Fibroblast of lung (primary cell): ENCODE measurements at places on chromosomes 5 and 9. TPM values are rescaled to one million over a fixed set of nuclear protein-coding genes. Genes with fewer than 3 reads are reported as not detected.

Gene IGIP
- 11.7 and 13.4 TPM in 2 replicates for total RNA-seq

Gene RNF208
- 0.26 and 0.33 TPM in 2 replicates for total RNA-seq

Gene SPATA31A3
- not detected in 2 replicates for total RNA-seq

Gene C1QTNF2
- 0.77 and 2.3 TPM in 2 replicates for total RNA-seq

Gene NR2F1
- total RNA-seq, result 63.7 and 90.8 TPM in 2 replicates

Gene ZNF484
- total RNA-seq, result 13.1 and 15.4 TPM in 2 replicates

Gene CARD9
- 1.0 and 3.3 TPM in 2 replicates for total RNA-seq

Gene CCL27
- 0.26 TPM in 1 of 2 replicates, not detected in the other for total RNA-seq

DNA sequence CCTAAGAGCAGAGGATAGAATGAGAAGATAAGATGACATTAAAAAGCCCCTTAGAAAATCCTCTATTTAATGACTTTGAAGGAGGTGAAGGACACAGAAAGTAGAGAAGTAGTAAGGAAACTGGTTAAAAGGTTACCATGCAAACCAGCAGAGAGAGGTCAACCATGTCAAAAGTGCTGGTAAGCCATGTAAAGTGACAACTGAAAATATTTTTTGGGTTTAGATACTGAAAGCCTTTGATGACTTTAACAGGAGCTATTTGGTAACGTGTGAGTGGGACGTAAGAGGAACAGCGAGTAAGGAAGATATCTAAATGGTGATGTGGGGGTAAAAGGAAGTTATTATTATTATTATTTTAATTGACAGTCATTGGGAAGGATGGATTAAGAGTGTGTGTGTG is 56.9 kb downstream of the MACIR start:
- no peak for DNase-seq

- no peak for DNase-seq
Observed at GRCh38 chr5:159671886-159672285, 244.4 kb upstream of the ADRA1B start.

DNA sequence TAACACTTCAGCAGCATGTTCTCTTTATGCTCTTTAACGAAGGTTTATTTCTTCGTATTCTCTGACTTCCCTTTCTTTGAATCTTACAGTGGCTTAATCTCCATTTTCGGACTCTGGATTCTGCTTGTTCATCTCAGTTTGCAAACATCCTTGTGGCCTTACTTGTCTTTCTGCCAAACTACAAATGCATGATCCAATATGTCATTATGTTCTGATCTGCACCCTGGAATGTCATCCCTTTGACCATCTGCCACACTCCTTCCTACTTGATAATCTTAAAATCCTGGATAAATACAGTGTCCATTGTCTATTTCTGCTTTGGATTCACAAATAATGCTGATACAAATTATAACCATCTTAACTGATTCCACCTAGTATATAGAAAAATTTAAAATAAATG is 499.2 kb downstream of the CDH18 start:
- DNase-seq, result no peak

GRCh38 chr5:168132241-168132641 is 159.2 kb upstream of the WWC1 start:
- peak; percentile 57 for DNase-seq

DNA sequence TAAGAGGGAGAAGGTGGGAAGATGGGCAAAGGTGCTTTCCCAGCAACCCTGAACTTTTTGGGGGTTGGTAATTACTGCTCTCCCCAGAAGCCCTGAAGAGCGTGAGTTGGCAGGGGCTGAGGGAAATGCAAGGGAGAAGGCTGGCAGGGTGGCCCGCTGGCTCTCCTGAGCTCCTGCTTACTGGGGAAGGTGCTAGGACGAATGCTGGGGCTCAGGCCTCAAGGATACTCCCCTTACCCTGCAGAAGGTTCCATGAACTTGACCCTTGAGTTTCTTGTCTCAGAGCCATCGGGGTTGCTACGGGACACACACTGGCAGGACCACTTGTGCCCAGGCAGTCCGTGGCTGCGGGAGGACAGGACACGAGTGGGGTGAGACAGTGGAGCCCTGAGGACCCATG is 1.2 kb downstream of the FAM163B start:
- DNase-seq, result no peak

GRCh38 chr9:127809002-127809539 is 6.4 kb downstream of the FPGS start:
- DNase-seq, result no peak

DNA sequence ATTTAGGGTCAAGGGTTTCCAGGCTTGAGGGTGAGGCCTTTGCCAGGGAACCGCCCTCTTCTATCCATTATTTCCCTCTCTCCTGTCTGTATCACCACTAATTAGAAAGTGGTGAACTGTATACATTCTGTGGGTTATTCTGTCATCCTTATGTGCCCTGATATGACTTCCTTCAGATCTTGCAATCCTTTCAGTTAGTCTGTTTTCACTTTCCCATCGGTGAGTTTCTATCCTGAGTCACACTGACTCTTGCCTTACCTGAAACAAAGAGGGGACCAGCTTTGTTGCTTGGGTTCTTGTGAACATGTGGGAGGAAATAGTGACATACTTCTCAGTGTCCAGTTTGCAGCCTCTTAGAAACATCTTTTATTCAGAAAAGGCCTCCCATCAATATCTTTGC is 205.4 kb upstream of the GHR start:
- no peak for DNase-seq

DNA sequence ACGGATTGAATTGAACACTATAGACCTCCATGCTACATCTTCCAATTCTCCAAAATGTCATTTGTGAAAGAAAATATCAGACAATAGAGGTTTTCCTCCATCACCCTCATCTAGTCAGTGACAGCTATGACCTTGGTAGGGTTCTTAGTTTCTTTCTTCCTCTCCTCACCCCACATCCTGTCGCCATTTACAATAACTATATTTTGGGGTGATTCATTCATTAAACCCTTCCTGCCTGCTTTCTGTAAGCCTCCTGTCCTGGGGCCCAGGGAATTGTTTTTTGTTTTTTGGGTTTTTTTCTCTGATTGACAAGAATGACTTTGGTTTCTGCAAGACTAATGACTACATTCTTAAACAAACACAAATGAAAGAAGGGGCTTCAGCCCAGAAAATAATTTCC is 82.6 kb downstream of the PRELID2 start:
- DNase-seq, result no peak

DNA sequence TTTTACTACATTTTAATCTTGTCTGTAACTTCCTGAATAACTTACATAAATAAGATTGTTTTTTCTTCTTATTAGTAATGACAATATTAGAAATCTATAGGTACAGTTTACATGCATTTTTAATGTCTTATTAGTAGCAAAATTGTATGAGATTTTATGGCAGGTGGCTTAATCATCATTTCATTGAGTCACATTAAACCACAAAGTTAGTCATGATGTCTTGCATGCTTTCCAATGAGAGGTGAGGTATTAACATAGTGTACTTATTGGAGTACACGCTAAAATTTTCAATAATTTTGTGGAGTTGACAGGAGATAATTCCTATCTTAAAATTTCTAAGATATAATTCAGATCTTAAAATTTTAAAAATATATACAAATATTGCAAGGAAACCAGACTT is 989.6 kb upstream of the ARRDC3 start:
- peak; percentile 22 for DNase-seq

DNA sequence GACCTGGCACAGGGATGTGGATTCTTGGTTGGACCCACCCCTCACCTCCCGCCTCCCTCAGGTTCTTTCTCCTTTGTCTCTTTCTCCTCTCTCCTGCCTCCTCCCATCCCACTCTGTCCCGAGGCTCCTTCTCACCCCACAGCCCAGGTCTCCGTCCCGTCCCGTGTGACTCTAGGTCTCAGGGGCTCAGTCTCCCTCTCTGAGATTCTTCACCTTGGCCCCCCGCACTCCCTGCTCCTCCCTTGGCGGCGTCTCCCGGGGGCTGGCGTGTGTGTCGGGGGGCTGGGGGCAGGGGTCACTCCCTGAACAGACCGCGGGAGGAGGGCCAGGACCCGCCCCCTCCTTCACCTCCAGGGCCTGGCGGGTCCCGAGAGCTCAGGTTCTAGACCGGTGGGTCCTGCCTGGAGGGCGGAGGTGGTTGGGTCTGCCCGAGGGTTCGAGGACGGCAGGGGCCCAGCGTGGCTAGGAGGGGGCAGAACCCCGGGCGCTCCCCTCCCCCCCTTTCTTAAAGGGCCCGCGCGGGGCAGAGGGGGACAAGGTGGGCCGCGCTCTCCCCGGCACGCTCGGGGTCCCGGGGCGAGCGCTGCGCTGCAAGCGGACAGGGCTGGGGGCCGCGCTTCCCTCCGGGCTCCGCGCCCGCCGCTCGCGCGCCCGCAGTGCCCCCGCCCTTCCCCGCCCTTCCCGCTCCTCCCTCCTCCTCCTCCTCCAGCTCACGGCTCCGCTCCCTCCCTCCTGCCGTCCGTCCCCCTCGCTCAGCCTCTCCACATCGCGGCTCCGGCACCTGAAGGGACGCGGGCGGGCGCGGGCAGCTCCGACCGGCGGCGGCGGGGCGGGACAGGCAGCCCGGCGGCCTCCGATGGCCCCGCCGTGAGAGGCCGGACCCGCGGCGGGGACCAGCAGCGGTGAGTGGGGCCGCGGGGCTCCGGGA is at the start of gene PSD2:
PSD2 (plus strand) TSS at position 735 of the 928 bp plus-strand sequence. CDS start 13,633 bp downstream, outside the sequence.
- DNase-seq, result peak; percentile 16

- no peak for DNase-seq
Observed at GRCh38 chr9:120368799-120369198, 211.2 kb downstream of the CDK5RAP2 start.

DNA sequence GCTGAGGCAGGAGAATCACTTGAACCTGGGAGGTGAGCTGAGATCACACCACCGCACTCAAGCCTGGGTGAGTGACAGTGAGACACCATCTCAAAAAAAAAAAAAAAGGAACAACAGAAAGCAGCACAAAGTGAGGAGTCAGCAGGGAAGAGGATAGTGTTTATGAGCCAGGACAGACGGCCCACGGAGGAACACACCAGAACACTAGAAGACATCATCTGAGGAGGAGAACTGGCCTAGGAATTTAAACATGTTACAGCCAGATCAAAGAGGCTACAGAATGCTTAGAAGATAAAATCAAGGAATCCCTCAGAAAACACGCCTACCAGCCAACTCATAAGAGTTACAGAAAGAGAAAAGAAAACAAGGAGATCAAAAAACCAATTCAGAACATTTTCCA is 12.2 kb downstream of the UBAC1 start:
- no peak for DNase-seq

DNA sequence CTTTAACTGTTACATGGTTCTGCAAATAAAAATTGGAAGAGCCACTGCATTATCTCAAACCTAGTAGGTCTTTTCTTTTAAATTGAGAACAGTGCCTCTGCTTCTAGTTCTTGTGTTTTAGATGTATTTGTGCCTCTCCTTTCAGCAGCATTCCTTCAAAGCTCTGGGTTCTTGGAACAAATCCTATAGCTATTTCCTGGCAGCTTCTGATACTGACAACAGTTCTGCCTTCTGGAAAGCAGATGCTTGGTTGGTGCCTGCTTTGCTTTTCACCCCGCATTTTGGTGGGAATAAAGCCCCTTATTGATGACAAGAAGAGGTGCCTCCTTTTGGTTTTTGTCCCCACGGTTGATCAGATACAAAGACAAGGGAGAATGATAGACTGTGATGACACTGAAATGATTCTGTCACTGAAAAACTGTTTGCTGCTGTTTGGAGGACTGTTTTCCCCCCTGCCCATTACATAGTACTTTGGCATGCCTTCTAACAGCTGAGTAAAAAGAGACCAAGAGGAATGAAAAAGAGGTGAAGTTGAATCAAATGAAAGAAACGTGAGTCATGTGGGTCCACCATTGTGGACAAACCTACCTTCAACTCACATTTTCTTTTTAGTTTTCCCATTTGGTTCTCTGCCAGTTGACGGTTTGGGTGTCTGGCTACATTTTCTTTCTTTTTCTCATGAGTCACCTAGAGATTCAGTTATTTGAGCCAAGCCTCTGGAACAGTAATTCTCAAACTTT is 5.6 kb downstream of the PTCD2 start:
- DNase-seq, result peak; percentile 64

DNA sequence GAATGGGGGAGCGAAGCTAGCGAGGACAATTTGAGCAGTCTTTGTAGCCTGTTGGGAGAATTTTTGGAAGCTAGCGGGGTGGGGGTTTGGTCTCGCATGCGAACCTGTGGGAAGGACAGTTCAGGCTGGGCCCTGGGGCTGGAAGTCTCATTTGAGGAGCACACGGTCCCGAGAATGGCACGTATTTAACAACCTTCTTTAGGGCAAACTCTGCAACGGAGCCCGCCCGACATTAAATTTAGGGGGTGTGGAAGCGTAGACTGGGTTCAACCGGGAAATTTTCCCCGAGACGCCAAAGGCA is 35.2 kb upstream of the NFIB start:
- no peak for DNase-seq

- DNase-seq, result no peak
Observed at GRCh38 chr5:42507451-42508097, 84.3 kb downstream of the GHR start.

DNA sequence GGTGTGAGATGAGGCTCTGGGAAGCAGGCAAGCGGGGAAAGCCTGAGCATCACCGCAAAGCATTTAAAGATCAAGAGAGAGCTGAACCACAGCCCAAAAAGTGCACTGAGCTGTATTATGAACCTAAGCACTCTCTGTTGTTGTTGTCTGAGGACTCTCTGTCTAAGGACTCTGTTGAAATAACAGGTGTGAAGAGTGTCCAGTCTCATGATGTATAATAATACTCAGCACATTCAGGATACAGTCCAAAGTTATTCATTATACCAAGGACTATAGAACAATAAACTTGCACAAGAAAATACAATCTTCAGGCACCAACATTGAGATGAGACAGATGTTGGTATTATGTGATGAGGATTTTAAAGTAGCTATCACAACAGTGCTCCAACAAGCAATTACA is 71.8 kb upstream of the CTSV start:
- DNase-seq, result no peak
